ENCODE measurements at places on chromosomes 11 and 22. TPM values are rescaled to one million over a fixed set of nuclear protein-coding genes. Genes with fewer than 3 reads are reported as not detected.

GRCh38 chr11:127233998-127234397 is 233.4 kb upstream of the KIRREL3 start:
- no peak for DNase-seq

KCNQ1OT1 gene
- 5.9 TPM for total RNA-seq

TSSC4 gene
- total RNA-seq = 24.7 TPM

GRCh38 chr11:1257916-1258315 is 35.0 kb downstream of the MUC5B start:
- no peak for DNase-seq

GRCh38 chr11:1049911-1050580 is 13.5 kb upstream of the MUC6 start:
- peak; percentile 34 for DNase-seq

CYP2D6 gene
- 1.9 TPM for total RNA-seq

- no peak for DNase-seq
Observed at GRCh38 chr11:134696455-134696854, 284.4 kb upstream of the B3GAT1 start.

TMEM45B gene
- total RNA-seq = 0.97 TPM

DNA sequence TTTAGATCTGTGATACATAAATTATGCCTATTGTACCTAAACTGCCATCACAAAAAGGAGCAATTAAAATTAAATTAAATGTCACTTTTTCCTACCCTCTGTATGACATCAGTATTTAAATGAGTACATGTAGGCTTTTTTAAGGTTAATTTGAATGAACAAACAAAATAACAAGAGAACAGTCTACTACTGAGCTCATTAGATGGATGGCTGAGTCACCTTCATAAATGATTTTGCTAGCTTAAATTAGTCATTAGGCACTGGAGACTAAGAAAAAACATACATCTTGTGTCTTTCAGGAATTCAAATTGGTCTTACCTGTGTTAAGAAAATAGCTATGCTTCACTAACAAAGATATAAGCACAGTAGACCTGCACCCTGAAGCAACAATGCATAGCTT is 153.6 kb downstream of the RCN1 start:
- DNase-seq = no peak

DNA sequence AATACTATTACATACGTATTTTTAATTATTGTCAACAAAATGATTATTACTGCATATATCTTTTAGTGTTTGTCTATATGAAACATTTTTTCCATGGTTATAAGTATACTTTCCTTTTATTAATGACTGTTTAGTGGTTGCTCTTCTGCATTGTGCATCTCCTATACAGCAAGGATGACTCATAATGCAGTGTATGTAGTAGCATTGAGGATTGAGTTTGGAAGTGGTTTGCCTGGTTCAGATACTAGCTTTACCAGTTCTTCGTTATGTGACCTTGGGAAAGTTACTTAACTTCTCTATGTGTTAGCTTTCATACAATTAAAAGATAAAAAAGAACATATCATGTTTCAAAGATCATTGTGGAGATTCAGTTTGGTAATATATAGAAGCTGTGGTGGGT is 44.1 kb downstream of the CHORDC1 start:
- no peak for DNase-seq

GRCh38 chr11:10125522-10126133 is 168.4 kb downstream of the SBF2 start:
- no peak for DNase-seq

- DNase-seq = no peak
Observed at GRCh38 chr11:64919627-64920026, 2.6 kb upstream of the ATG2A start.

- DNase-seq = no peak
Observed at GRCh38 chr11:62922189-62922589, 1.0 kb upstream of the CHRM1 start.

GRCh38 chr22:43275545-43276317 is 67.4 kb downstream of the SCUBE1 start:
- no peak for DNase-seq

DNA sequence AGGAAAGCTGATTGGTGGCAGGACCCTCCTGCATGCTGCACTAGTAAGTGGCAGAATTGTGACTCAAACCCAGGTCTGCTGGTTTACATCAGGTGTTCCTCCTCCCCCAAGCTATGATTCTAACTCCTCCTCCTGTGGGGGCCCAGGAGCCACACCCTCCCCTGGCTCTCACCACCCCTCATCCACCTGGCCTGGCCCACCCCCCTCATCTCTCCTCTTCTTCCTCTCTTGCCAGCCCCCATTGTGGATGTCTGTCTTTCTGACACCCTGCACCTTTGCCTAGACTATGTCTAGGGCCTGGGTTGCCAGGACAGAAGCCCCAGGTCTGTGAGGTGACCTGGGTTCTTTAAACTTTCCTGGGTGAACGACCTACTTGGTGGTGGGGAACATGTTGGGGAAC is 59.9 kb downstream of the GRIK4 start:
- DNase-seq = no peak

DNA sequence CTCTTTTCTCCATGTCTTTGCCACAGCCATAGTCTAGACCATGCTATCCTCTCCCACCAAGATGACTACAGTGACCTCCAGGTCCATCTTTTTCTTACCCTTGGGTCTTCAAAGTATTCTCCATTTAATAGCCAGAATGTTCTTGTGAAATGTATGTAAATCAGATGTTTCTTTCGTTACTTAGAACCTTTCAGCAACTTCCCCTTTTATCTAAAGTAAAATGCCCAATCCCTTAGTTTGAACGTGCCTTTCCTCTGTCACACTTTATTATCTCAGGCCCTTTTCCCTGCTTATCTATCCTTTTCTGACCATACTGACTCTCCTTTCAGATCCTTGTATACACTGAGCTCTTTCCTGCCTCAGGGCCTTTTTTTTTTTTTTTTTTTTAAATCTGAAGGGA is 17.9 kb downstream of the RBM4B start:
- DNase-seq = no peak

MS4A15 gene
- total RNA-seq = not detected

DNA sequence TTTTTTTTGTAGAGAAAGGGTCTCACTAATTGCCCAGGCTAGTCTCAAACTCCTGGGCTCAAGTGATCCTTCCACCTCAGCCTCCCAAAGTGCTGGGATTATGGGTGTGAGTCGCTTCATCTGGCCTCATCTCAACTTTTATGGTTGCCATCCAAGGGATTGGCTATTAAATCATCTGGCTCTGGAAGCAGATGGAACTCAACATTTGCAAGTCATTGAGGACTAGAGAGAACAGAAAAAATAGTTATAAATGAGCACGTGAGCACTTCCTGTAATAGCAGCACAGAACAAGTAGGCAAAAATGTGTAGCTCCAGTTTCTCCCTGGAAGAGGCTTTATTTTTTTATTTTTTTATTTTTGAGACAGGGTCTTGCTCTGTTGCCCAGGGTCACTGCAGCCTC is 22.3 kb upstream of the PATL1 start:
- no peak for DNase-seq

OR8D4 gene
- total RNA-seq = not detected

GRCh38 chr11:126361400-126361799 is 5.9 kb downstream of the ST3GAL4 start:
- DNase-seq = peak; percentile 28

- DNase-seq = no peak
Observed at GRCh38 chr22:48905206-48905975, 922.3 kb downstream of the BRD1 start.

DNA sequence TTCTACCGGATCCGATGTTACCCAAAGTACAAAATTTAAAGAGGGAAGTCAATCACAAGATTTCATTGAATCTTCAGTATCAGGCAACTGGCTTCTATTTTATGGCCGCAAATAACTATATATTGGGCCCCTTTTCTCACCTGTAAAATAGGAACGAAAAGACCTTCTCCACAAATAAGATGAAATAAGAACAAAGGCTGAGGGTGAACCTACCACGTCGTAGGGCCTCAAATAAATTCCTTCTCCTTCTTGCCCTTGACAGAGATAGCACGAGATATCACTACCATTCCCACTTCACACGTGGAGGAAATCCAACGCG is 794 bp upstream of the EMSY start:
- DNase-seq = no peak

MGAT3 gene
- 77.7 TPM for total RNA-seq

- peak; percentile 42 for DNase-seq
Observed at GRCh38 chr22:37343348-37343747, 61.0 kb downstream of the CYTH4 start.
